ENCODE measurements at places on chromosomes 5 and 9.

GRCh38 chr9:92739346-92739970, 25.2 kb downstream of the BICD2 start:
- peaks cover 27% of the 10 kb centered on the region for H3K4me1 ChIP-seq
- no peaks in the 10 kb centered on the region for H3K36me3 ChIP-seq
- no peaks in the 10 kb centered on the region for H3K27me3 ChIP-seq
- H3K4me3 ChIP-seq = no peak overlapping the region
- peak overlapping the region; percentile 0 for H3K27ac ChIP-seq
- no peak for DNase-seq

- no peaks in the 10 kb centered on the region for H3K27me3 ChIP-seq
- H3K4me1 ChIP-seq = peaks cover 15% of the 10 kb centered on the region
- H3K36me3 ChIP-seq = no peaks in the 10 kb centered on the region
Observed at GRCh38 chr9:91033797-91034196, 232.2 kb downstream of the SYK start.

- H3K4me1 ChIP-seq = peaks cover 6% of the 10 kb centered on the region
- H3K4me3 ChIP-seq = no peak overlapping the region
- H3K36me3 ChIP-seq = no peaks in the 10 kb centered on the region
- no peak overlapping the region for H3K27ac ChIP-seq
Observed at GRCh38 chr5:159891371-159891770, 24.9 kb upstream of the ADRA1B start.

- DNase-seq = no peak
- no peak overlapping the region for H3K27ac ChIP-seq
- H3K36me3 ChIP-seq = no peaks in the 10 kb centered on the region
- no peak overlapping the region for H3K4me3 ChIP-seq
Observed at GRCh38 chr5:90279091-90279490, 130.5 kb downstream of the CETN3 start.

DNA sequence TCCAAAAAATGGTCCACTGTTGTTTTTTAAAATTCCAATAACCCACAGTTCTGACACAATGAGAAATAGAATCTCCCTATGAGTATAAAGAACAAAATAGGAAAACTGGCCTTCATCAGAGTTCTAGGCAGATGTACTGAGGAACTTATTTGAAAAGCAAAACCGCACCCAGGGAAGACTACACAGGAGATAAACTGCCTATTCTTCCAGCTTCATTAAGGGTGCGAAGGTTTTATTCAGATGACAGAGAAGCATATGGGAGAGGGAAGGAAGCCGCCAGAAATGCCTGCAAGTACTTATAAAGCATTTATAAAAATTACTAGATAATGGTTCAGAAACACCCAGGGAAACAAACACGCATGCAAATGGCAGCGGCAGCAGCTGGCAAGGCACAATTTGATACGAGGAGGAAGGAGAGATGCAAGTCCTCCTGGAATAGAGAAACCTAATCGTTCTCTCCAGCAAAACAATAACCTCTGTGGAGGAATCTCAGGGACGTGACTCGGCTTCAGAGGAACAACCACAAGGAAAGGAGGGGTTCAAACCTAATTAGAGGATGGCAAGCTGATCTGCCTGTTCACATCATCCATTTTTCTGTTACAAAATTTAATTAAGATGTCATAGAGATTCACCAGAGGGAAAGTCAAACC, 9.0 kb downstream of the TTLL11 start:
- no peaks in the 10 kb centered on the region for H3K36me3 ChIP-seq
- no peaks in the 10 kb centered on the region for H3K27me3 ChIP-seq
- no peak overlapping the region for H3K27ac ChIP-seq
